ENCODE measurements at places on chromosomes 11 and 22. TPM values are rescaled to one million over a fixed set of nuclear protein-coding genes. Genes with fewer than 3 reads are reported as not detected.

The NARS2 gene
- total RNA-seq, result 35.5 TPM

GRCh38 chr22:22711532-22711913 is 67.1 kb downstream of the GGTLC2 start:
- H3K27ac ChIP-seq, result peak overlapping the region; percentile 93
- no peak overlapping the region for H3K4me3 ChIP-seq
- no peaks in the 10 kb centered on the region for H3K36me3 ChIP-seq
- H3K27me3 ChIP-seq, result no peaks in the 10 kb centered on the region
- H3K4me1 ChIP-seq, result peaks cover 30% of the 10 kb centered on the region

The CREB3L1 gene
- total RNA-seq, result 1.1 TPM

DNA sequence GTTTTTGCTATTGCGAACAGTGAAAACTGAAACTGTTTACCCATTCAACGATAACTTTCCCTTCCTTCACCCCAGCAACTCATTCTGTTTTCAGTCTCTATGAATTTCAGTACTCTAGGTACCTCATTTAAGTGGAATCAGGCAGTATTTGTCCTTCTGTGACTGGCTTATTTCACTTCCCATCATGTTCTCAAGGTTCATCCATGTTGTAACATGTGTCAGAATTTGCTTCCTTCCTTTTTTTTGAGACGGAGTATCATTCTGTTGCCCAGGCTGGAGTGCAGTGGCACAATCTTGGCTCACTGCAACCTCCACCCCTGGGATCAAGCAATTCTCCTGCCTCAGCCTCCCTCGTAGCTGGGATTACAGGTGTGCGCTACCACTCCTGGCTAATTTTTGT is 23.7 kb downstream of the HTR3B start:
- DNase-seq, result no peak
- H3K27me3 ChIP-seq, result peaks cover 40% of the 10 kb centered on the region
- H3K27ac ChIP-seq, result no peak overlapping the region
- H3K4me3 ChIP-seq, result no peak overlapping the region

GRCh38 chr11:126007238-126007637 is 55.4 kb downstream of the CDON start:
- no peaks in the 10 kb centered on the region for H3K27me3 ChIP-seq
- H3K4me1 ChIP-seq, result peaks cover 11% of the 10 kb centered on the region
- peak; percentile 67 for DNase-seq
- H3K4me3 ChIP-seq, result no peak overlapping the region
- no peak overlapping the region for H3K27ac ChIP-seq

- peaks cover 90% of the 10 kb centered on the region for H3K27me3 ChIP-seq
- H3K27ac ChIP-seq, result no peak overlapping the region
- H3K4me1 ChIP-seq, result no peaks in the 10 kb centered on the region
- DNase-seq, result no peak
- no peaks in the 10 kb centered on the region for H3K36me3 ChIP-seq
Observed at GRCh38 chr11:122405547-122406341, 249.8 kb upstream of the UBASH3B start.

DNA sequence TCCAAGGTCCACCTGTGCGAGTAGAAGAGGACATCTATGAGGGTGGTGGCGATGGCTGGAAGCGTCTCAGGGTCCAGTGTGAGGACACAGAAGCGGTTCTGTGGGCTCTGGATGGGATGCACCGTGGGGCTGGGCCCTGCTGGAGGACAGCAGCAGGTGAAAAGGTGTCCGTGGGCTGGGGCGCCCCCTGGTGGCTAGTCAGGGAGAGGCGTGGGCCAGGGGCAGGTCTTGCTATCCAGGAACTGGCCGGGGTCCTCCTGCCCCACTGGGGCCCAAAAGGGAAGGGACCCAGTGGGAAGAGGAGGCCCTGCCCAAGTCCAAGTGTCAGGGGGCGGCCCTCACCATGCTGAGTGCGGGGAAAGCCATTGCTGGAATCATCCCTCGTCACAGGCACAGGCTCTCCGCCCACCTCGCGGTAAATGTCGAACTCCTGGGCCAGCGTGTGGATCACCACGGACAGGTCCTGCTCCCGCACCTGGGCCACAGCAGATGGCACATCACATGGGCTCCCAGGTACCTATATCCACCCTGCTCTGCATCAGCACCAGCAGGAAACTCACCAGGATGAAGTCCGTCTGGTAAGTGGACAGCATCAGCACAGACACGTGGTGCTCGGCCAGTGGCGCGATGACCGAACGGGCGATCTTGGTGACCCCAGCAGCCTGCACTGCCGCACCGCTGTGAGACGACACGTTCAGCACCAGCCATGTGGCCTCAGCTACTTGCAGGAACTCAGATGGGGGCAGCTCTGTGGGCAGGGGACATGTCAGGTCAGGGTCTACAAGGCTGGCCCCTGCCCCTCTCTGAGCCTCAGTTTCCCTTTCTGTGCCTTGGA is 2.3 kb downstream of the CASTOR1 start:
- peak; percentile 66 for DNase-seq
- H3K27ac ChIP-seq, result peak overlapping the region; percentile 17
- H3K4me3 ChIP-seq, result no peak overlapping the region
- no peaks in the 10 kb centered on the region for H3K27me3 ChIP-seq
- H3K36me3 ChIP-seq, result no peaks in the 10 kb centered on the region
- H3K4me1 ChIP-seq, result peaks cover 25% of the 10 kb centered on the region

The KCNJ4 gene
- total RNA-seq, result not detected

GRCh38 chr22:36196254-36197064 is 5.2 kb downstream of the APOL4 start:
- H3K36me3 ChIP-seq, result no peaks in the 10 kb centered on the region
- DNase-seq, result no peak
- no peaks in the 10 kb centered on the region for H3K4me1 ChIP-seq
- H3K27me3 ChIP-seq, result no peaks in the 10 kb centered on the region

DNA sequence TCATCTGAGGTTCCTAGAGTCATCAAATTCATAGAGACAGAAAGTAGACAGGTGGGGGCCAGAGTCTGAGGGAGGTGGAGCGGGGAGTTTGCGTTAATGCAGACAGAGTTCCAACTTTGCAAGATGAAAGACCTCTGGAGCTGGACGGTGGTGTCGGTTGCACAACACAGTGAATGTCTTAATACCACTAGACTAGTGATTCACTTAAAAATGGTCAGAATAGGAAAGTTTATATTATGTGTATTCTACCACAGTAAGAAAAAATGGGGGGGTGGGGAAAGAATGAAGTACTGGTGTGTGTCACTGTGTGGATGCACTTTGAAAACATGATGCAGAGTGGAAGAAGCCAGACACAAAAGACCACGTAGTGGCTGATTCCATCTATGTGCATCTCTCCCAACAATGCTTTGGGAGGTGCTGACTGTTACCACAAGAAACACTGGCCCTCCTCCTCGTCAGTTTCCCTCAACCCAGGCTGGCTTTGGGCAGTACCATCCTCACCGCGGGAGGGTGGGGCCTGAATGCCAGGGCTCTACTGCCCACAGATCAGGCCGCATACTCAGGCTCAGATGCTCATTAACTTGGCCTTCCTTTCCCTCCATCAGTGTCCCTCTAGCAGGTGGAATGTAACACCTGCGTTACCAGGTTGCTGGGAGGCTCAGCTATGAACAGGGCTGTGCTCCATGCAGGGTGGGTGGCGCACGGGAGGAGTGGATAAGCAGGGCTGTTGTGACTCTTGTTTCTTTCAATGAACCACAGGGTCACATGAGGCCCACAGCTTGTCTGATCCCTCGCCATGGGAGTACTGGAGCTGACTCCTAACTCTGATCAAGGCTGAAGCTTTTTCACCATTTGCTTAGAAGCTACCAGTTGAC is 297.0 kb downstream of the CTTN start:
- no peaks in the 10 kb centered on the region for H3K36me3 ChIP-seq
- no peaks in the 10 kb centered on the region for H3K27me3 ChIP-seq
- H3K4me1 ChIP-seq, result peaks cover 11% of the 10 kb centered on the region
- H3K27ac ChIP-seq, result no peak overlapping the region

DNA sequence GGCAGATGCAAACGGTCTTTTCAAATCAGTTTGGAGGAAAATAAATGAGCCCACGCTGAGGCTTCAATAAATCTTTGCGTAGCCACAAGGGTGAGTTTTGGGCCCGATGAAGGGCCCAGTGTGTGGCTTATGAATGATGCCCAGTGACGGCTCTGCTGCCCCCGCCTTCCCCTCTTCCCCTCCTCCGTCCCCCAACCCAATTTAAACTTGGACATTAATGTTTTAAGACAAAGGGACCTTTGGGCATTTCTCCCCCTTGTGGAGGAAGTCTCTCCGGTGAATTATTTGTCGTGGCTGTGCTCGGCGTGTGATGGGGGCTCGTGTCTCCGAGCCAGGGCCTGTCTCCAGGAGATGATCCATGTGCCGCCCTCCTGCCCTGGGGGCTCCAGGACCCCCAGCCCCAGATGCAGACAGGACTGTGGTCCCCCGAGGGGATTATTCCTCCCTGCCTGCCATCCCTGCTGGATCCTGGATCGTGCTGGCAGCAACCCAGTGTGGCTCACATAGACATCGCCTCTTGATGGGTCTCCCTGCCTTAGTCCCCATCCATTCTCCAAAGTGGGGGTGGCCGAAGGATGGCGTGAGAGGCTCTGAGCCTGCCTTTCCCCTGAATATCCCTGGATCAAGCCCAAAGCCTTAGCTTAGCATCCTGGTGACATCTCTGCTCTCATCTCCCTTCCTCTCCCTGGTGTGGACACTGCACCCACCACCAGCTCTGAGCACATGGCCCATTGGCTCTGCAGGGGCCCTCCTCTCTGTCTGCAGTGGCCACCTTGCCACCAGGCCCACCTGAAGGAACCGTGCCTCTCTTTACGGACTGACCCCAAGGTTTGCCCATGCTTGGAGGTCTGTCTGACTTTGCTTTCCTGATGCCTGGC is 56.4 kb downstream of the SMIM38 start:
- H3K36me3 ChIP-seq, result no peaks in the 10 kb centered on the region
- H3K4me1 ChIP-seq, result peaks cover 12% of the 10 kb centered on the region
- no peak for DNase-seq
- H3K4me3 ChIP-seq, result no peak overlapping the region
- H3K27me3 ChIP-seq, result no peaks in the 10 kb centered on the region

The OR52H1 gene
- not detected for total RNA-seq

- H3K4me3 ChIP-seq, result no peak overlapping the region
- no peaks in the 10 kb centered on the region for H3K27me3 ChIP-seq
- no peak overlapping the region for H3K27ac ChIP-seq
- no peaks in the 10 kb centered on the region for H3K4me1 ChIP-seq
Observed at GRCh38 chr11:95897731-95898130, 26.2 kb downstream of the MTMR2 start.
